ENCODE measurements at places on chromosomes 7 and 10. TPM values are rescaled to one million over a fixed set of nuclear protein-coding genes. Genes with fewer than 3 reads are reported as not detected.

SPDYE18 gene
- total RNA-seq = 0.28 TPM

PIK3CG gene
- 12.2 TPM for total RNA-seq

SLC18A2 gene
- total RNA-seq = 0.04 TPM

INHBA gene
- total RNA-seq = 2.4 TPM
